ENCODE measurements at places on chromosomes 2 and 18.

GRCh38 chr2:239485622-239486021 is 84.8 kb upstream of the HDAC4 start:
- DNase-seq: no peak

DNA sequence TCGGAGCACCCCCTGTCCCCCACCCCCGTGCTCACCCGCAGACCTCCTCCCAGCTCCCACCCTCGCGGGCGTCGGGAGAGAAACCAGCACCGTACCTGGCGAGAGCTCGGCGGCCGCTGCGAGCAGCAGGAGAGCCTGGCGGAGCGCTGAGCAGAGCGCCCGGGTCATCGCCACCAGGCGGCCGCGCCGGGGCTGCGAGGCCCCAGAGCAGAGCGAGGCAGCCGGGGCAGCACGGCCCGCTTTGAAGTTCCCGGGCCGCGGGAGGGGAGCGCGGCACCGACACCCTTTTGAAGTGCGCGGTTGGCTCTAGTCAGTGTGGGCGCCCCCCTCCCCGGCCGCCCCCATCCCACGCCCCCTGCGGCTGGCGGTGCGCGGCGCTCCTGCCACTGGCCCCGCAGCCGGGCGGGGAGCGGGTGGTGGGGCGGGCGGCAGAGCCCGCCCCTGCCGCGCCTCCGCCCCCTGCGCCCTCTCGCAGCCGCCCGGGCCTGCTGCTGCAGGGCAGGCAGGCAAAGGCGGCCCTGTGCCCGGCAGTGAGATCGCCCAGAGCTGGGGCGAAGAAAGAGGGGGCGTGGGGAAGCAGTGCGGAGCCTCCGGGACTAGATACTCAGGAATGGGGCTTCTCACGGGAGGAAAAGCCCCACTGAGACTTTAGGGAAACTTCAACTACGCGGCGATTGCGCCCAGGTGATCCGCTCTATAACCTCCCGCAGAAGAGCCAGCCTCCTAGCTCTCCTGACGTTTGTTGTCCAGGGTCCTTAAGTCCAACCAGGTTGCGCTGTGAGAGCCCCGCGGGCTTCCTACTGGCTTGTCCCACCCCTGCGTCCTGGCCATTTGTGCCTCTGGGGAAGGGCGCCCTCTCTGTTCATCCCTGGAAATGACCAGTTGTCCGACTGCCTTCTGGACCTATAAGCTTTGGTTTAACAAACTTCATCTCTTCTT is at the start of gene ACVR1C:
TSS of gene ACVR1C (minus strand) at position 388 of the 939 bp plus-strand sequence. CDS start at position 168, 220 bp downstream.
- peak; percentile 54 for DNase-seq

DNA sequence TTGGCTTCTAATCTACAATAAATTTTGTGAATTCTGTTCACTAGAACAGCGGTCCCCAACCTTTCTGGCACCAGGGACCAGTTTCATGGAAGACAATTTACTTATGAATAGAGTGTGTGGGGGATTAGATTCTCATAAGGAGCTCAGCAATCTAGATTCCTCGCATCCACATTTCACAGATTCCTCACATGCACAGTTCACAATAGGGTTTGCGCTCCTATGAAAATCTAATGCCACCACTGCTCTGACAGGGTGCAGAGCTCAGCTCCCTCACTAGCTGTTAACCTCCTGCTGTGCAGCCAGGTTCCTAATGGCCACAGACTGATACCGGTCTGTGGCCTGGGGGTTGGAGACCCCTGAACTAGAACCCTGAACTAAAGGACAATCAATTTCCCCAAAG is 1568.6 kb upstream of the NXPH2 start:
- no peak for DNase-seq

DNA sequence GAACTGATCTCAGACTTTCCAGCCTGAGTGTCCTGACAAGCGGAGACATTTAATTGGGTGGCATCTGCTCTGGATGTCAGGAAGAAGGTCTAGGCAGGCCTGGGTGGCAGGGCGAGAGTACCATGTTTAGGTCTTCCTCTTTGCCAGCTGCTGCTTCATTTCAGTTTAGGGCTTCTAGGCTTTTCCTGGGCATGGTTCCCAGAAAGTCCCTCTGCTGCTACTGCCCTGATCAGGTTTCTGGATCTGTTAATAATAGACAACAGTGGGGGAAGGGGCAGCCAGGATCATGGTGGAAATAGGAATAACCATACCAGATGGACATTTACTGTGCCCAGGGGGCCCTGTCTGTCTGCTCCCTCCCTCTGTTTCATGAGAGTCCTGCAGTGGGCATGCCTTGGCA is 2.3 kb upstream of the PLCD4 start:
- DNase-seq: no peak

DNA sequence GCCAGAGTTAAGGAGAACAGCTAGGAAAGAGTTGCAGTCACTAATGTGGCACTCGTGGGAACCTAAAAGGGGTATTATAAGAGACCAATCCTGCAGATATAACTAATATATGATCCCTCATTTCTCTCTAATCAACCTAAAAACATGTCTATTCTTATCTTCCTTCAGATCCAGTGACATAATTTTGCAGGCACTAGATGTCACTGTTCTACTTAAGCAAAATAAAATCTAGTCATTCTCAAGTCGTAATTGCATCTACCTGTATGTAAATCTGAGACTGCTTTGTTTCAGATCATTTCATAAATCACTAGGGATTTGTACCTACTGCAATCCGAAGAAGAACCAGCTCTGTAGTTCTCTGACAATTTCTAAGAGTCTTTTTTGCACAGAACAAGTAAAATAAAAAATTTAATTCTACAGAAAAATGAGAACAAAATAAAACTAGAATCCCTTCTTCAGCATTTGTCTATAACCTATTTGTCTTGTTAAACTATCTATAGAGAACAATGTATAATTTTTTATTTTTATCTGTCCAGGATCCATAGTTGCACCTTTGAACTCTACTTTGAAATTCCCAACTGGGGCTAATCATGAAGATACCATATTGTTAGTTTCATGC is 56.5 kb upstream of the ERBB4 start:
- no peak for DNase-seq

GRCh38 chr18:67354692-67355091 is 161.8 kb downstream of the DSEL start:
- no peak for DNase-seq

GRCh38 chr2:96104487-96104861 is 11.9 kb downstream of the ADRA2B start:
- no peak for DNase-seq

GRCh38 chr18:59385191-59385590 is 26.1 kb upstream of the LMAN1 start:
- DNase-seq: no peak

DNA sequence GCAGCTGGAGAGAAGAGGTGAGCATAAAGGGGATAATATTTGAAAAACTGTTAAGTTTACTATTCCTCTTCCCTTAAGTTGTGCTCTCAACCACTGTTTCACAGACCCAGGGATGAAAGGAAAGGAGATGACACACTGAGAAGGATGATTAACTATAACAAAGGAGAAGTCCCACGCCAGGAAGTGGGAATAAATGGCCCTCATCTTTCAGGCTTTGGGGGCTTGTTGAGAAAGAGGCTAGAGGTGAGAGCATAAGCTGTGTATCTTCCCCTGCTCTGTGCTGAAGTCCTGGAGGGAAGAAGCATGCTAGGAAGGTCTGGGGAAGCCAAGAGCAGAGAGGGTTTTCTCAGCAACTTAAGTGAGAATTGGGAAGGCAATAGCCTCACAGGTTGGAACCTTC is 399.1 kb upstream of the ATP5MC3 start:
- DNase-seq: no peak

DNA sequence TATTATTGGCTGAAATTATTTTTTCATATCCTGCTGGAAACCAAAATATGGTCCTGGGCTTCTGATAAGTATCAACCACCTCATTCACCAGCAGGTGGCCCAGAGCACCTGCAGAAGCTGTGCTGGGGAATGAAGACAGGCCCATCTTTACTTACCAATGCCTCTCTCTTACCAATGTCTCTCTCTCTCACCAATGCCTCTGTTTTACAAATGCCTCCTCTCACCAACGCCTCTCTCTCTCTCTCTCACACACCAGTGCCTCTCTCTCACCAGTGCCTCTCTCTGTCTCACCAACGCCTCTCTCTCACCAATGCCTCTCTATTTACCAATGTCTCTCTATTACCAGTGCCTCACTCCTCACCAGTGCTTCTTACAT is 2.3 kb upstream of the MAL start:
- DNase-seq: peak; percentile 35

DNA sequence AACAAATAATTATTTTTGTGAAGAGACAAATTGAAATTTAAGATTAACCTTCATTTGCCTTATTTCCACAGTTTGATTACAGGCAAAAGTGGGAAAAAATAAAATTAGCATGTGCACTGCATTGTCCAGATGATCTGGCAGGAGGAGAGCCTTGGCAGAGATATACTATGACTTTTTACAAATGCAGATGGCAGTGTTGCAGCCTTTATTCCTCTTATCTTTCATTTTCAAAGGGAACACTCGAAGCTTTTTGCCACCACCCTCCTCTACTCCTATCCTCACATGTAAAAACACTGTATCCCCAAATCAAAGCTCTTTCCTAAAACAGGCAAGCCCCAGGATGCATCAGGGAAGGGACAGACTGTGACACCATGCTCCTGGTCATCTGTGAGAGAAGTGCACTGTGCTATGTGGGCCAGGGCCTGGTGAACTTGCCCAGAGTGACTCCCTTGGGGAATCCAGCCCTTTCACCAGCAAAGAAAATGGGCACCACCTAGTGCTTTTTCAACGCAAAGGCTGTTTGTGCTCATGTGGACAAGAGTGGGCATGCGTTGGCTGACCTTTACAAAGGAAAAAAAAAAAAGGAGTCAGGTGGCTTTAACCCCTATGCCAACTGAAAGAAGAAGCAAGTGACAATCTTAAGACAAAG is 74.7 kb upstream of the ETAA1 start:
- DNase-seq: no peak

- no peak for DNase-seq
Measured at GRCh38 chr2:31525876-31526275, 54.9 kb downstream of the SRD5A2 start.

GRCh38 chr2:180505203-180505602 is 475.2 kb upstream of the UBE2E3 start:
- DNase-seq: no peak

GRCh38 chr2:102122115-102122514 is 20.4 kb upstream of the IL1R1 start:
- no peak for DNase-seq

DNA sequence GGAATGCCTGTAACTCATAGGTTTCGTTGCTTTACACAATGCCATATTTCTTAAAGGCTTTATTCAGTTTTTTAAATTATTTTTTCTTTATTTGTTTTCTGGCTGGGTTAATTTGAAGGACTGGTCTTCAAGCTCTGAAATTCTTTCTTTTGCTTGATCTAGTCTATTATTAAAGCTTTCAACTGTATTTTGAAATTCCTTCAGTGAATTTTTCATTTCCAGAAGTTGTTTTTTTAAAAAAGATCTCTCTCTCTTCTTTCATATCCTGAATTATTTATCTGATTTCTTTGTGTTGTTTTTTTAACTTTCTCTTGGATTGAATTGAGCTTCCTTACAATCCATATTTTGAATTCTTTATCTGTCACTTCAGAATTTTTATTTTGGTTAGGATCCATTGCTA is 239.9 kb upstream of the CTAGE1 start:
- no peak for DNase-seq

- no peak for DNase-seq
Measured at GRCh38 chr2:13660231-13660630, 943.5 kb downstream of the TRIB2 start.

DNA sequence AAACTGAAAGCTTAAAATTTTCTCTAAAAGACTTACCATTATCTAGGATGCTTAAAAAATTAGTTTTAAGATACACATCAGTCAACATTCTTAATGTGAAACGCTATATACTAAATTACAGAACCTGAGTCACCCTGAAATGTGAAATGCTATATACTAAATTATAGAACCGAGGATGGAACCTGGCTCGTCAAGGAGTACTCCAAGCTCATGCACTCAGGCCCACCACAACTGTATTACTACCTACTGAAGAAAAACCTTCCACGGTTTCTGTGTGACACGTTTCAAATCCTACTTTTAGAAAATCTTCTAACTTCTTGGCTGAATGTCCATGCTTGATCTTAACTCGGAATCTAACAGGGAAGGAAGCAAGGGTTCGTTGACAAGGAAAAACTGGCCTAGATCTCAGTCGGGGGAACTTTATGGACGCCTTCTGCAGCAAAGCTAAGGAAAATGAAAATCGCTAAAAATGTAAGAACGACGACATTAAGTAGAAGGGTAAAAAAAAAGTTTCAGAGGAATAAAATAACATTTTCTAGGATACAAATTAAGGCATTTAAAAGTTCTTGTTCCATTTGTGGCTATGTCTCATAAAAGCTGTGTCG is 1.4 kb downstream of the PRKD3 start:
- DNase-seq: no peak

- no peak for DNase-seq
Measured at GRCh38 chr18:25787276-25787675, 303.1 kb downstream of the SS18 start.

- DNase-seq: no peak
Measured at GRCh38 chr2:10028988-10029874, 14.1 kb upstream of the KLF11 start.

- DNase-seq: no peak
Measured at GRCh38 chr2:187372213-187372612, 75.8 kb downstream of the CALCRL start.

- DNase-seq: no peak
Measured at GRCh38 chr2:44972771-44973535, 31.5 kb downstream of the SIX3 start.

DNA sequence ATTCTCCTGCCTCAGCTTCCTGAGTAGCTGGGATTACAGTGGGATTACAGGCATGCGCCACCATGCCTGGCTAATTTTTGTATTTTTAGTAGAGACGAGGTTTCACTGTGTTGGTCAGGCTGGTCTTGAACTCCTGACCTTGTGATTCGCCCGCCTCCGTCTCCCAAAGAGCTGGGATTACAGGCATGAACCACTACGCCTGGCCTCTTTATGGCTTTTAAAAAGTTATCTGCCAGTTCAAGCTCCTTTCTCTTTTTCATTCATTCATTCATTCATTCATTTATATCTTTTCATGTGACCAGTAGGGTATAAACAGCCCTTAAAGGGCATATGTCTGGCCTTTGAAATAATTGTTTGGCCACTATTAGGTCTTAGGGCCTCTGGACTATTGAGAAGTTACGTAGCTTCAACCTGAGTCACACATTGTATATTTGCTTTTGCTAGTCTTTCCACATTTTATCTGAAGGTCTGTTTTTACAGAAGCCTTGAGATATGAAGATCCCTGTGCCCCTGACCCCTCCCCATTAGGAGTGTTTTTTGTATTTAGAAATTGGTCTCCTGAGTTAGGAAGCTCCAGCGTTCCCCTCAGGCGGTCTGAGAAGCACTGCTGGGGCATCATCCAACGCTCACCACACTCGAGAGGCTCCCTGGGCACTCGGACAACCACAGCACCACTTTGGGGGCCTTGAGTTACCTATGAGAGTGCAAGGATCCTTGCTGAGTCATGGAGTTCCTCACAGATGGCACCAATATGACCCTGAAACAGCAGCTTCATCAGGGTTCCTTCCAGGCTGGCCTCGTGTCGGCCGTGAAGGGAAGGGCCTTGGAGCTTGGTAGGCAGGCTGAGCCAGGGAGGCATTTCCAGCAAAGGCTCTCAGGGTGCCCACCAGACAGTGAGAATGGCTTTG is 21.8 kb downstream of the FZD5 start:
- no peak for DNase-seq

- DNase-seq: no peak
Measured at GRCh38 chr2:70087702-70088597, 673 bp downstream of the PCBP1 start.

GRCh38 chr2:101981504-101981903 is 10.3 kb upstream of the IL1R2 start:
- no peak for DNase-seq

- DNase-seq: no peak
Measured at GRCh38 chr2:55224761-55225261, 7.3 kb downstream of the CLHC1 start.

- no peak for DNase-seq
Measured at GRCh38 chr2:73451263-73451972, 65.8 kb downstream of the ALMS1 start.

Data from effector CD8-positive, alpha-beta T cell (primary cell).